ENCODE measurements at places on chromosomes 1 and 21. TPM values are rescaled to one million over a fixed set of nuclear protein-coding genes. Genes with fewer than 3 reads are reported as not detected.

DNA sequence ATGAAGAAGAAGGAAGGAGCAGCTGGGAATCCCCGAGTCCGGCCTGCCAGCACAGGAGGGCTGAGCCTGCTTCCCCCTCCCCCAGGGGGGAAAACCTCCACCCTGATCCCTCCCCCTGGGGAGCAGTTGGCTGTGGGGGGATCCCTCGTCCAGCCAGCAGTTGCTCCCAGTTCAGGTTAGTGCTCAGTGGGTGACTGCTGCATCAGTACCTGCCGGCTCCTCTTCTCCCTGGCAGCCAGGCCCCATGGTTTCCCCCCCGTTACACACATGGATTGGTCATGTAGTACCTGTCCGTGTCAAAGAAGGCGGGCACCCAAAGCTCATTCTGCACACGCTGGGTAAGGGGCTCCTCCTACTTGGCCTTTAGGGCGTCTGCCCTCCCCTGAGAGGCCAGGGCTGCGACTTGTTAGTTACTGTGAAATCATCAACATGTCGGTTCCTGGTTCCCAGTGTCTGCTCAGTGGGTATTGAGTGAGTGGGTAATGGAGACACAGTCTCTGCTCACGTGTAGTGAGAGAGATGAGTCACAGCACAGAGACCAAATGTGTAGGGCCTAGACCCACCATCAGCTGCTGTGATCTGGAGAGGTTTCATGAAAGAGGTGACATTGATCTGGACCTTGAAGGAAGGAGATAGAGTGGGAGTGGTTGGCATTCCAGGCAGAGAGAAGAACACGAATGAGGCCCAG, 11.5 kb downstream of the NECAP2 start:
- no peak for DNase-seq

DNA sequence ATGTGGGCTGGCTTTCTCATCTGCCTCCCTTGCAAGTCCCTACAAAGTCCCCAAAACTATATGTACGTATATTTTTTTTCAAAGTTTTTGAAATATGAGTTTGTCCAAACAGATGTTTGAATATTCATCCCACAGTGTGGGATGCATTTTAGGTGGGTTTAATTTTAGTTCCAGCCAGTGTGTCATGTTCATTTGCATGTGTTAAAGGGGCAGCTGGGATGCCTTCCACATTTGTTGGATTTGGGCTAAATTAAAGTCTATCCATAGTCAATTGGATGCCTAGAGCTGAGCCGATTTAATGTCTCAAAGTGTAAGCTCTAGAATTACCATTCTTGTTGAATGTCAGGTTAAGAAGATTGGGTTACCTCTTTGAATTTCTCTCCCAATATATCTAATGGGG, 139.2 kb downstream of the GALNT2 start:
- DNase-seq, result no peak

Gene GREM2
- 3.0 TPM for total RNA-seq

- DNase-seq, result no peak
Observed at GRCh38 chr1:212235857-212236256, 49.4 kb upstream of the PPP2R5A start.

Gene MANEAL
- total RNA-seq, result 2.3 TPM

DNA sequence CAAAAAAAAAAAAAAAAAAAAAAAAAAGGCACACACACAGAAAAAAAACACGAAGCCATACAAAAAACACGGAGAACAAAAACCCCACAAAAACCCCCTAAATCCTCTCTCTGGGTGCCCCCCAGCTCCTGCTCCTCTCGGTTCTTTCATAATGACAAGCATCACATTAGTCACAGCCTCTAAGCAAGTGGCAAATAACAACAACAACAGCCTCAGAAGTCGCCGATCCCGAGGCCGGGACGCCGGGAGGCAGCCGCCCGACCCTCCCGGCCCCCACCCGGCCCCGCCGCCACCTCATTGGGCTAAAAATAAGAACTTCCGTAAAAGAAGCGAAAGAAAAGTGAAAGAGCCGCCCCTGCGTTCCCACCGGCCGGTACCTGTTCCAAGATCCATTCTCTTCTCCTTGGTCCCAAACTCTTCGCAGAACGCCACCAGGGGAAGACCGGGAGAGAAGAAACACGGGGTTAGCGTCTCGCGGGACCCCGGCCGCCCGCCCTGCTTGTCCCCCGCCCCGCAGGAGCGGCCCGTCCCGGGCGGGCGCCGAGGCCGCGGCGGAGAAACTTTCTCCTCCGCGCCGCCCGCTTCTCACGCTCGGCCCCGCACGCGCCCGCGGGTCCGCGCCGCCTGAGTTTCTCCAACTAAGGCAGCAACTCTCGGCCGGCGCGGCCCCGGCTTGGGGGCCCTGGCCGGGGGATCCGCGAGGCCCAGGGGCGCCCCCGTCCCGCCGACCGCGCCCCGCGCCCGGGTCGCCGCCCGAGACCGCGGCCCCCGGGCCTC, 102.8 kb downstream of the CASZ1 start:
- peak; percentile 70 for DNase-seq

GRCh38 chr21:34337741-34338140, 26.1 kb upstream of the KCNE2 start:
- DNase-seq, result no peak

DNA sequence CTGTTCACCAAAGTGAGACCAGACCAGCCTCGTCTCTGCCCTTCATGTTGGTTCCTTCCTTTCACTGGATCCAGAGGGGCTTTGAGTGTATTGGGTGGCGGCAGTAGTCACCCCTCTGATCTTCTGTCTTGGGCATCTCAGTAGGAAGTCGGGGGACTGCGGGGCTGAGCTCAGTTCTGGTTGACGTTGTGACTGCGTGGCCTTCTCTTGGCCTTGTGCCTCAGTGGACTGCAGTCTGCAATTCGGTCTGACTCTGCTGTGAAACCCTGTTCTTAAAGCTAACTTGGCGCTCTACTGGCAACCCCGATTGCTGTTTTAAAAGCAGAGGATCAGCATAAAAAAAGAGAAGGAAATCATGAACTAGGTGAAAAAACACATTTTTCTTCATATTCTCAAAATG, 56.7 kb downstream of the SLC37A1 start:
- no peak for DNase-seq

Gene CFAP45
- 0.43 TPM for total RNA-seq

- DNase-seq, result peak; percentile 38
Observed at GRCh38 chr1:186535388-186536133, 74.6 kb upstream of the PDC start.

DNA sequence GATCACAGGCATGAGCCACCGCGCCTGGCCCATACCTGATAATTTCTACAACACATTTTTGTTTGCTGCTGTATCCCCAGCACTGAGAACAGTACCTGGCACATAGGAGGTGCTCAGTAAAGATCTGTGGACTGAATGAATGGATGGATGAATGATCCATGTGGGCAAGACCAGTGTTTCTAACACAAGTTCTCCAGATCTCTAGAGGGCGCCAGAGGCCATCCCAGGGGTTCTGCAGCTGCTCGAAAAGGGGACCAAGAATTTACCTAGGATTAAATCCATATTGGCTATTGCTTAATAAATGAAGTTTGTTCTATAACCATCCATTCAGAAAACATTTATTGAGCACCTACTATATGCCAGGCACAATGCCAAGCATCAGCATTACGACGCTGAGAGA, 167.7 kb downstream of the ACTL8 start:
- DNase-seq, result peak; percentile 69

- no peak for DNase-seq
Observed at GRCh38 chr1:1302951-1303509, 4.7 kb downstream of the ACAP3 start.

DNA sequence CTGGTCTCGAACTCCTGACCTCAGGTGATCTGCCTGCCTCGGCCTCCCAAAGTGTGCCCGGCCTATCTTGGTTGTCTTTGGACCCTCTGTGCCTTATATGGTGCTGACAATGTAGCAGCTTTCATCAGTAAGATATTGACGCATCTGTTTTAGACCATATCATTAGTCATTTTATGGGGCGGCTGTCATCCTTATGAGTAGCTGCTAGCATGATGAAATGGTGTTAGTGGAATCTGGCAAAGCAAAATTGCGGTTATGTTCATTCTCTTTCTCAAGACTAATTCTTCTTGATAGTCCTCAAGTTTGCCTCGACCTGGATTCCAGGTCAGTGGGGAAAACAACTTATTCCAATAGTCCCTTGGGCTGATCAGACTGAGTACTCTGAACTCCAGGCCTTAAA, 199.9 kb downstream of the PRDM2 start:
- no peak for DNase-seq

DNA sequence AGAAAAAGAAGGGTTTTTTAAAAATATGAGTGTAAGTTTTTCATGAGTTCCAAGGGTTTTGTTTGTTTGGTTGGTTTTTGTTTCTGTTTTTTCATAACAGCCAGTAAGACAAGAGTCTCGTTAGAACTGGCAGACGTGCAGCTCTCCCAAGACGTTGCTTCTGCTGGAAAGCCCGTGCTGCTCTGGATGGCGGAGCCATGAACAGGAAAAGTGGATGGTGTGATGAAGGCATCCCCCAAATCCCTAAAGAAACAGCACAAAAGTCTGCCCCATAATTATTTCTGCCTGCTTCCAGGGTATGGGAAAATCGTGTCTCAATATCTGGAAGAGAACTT, 157.9 kb upstream of the BACE2 start:
- DNase-seq, result no peak

DNA sequence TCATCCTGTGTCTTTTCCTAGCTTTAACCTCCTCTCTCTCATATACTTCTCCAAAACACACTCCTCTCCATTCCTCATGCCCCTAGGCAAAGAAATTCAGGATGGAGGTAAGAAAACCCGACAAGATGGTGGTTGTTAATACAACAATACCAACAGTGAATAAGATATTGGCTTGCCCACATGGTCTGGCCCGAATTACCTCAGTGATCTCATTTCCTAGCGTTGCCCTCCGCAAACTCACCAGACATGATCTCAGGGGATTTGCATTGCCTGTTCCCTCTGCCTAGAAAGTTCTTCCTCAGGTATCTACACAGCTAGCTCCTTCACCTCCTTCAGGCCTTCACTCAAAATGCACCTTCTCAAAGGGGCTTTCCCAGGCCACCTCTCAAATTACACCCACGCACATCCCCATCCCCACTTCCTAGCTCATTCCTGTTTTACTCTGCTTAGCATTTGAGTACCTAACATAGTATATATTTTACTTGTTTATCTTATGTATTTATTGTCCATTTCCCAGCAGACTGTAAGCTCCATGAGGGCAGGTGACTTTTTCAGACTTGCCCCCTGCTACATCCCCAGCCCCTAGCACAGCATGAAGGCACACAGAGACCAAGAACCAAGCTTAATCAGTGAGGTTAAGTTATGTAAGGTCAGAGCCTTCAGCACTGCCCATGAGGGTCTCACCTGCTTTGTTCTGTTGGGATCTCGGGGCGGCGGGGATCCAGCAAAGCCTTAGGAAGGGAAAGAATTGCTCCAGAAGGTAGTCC, 10.2 kb upstream of the UBR4 start:
- DNase-seq, result no peak

- DNase-seq, result no peak
Observed at GRCh38 chr1:160767395-160768294, 28.3 kb upstream of the LY9 start.

Gene SPATA45
- 0.96 TPM for total RNA-seq

GRCh38 chr1:182215764-182216163, 154.3 kb upstream of the ZNF648 start:
- no peak for DNase-seq

DNA sequence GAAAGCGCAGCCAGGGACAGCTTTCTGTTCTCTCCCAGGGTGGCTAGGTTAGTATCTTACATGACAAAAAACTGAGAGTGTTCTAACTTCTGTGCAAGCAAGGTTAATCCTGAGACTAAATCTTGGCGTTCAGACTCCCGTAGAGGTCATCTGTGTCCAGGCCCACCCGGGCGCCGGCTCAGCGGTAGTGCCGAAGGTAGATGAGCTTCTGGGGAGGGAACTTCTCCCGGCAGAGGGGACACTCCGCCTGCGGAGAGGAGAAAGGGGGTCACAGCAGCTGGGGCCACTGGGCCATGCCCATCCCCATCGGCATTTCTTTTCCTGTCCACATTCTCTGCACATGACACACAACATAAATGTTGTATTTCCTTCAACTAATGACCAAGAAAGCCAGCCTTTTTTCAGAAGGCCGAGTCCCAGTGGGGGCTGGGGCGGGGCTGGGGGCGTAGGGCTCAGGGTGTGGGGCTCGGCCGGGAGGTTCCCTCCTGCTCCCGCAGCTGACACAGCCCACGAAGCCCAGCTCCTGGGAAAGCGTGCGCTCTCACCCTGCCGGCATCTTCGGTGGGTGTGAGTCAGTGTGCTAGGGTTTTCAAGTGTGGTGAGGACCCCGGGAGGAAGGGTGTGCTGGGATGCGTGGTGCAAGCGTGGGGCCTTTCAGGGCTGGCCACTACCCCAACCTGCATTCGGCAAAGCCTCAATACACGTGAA, 6.6 kb downstream of the PEX10 start:
- DNase-seq, result no peak

Gene MXRA8
- total RNA-seq, result 138 TPM

Gene ANGPTL7
- total RNA-seq, result 19.7 TPM

GRCh38 chr1:225514671-225515081, 86.8 kb upstream of the LBR start:
- no peak for DNase-seq

Gene ANGPTL3
- 88.6 TPM for total RNA-seq

Gene SCNM1
- 26.4 TPM for total RNA-seq

DNA sequence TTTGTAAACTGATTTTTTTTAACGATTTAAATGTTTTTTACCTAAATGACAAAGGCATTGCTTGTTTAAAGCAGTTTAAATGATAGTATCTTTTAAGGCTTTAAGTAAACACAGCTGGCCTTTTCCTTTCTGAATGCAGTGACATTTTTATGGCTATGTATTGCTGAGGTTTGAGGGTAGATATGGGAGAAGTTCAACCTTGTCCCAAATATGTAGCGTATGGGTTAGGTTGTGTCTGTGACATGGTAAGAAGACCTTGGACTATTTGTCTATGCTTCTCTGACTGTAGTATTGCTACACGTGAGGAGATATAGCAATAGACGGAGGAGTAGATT, 32.5 kb downstream of the PKNOX1 start:
- DNase-seq, result no peak

DNA sequence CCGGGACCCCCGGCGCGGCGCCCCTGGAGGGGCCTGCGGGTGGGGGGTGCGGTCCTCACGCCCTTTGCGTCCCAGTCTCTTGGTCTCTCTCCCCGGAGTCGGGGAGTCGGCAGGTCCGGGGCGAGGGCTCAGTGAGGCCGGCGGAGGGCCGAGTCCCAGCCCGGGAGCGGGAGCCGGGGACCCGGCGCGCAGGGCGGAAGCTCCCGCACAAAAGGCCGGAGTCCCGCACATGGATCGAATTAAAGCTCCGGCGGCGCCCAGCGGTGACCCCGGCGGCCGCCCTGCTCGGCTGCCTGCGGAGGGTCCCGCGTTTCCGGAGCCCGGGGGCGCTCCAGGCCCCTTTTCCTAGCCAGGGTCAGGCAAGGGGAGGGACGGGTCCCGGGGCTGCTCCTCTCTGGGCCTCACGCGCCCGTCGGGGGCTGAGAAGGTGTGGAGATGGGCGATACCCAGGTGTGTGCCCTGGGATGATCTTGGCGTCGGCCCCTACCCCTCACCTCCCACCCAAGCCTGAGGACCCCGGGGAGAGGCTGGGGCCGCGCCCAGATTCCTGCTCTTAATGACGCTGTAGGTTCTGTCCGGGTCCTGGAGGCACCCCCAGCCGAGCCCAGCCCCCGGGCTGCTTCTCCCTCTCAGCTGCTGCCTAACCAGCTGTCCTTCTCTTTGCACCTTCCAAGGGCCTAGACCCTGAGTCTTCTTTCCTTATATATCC, 512 bp downstream of the FBLIM1 start:
- peak; percentile 43 for DNase-seq

- no peak for DNase-seq
Observed at GRCh38 chr1:64886877-64887276, 79.5 kb downstream of the JAK1 start.

Gene LRRC47
- 27.3 TPM for total RNA-seq

- no peak for DNase-seq
Observed at GRCh38 chr1:240074422-240074821, 17.3 kb upstream of the FMN2 start.

- no peak for DNase-seq
Observed at GRCh38 chr1:79551321-79551720, 544.8 kb upstream of the ADGRL4 start.

Measured in hepatocyte (in vitro differentiated cells).